ENCODE measurements at places on chromosomes 1 and 21. TPM values are rescaled to one million over a fixed set of nuclear protein-coding genes. Genes with fewer than 3 reads are reported as not detected.

FOXD3 gene
- total RNA-seq = 0.39 TPM

SPATA21 gene
- not detected for total RNA-seq

S100A4 gene
- 4.7 TPM for total RNA-seq

LYPLA2 gene
- 191 TPM for total RNA-seq

FAM43B gene
- total RNA-seq = not detected

HEYL gene
- 9.0 TPM for total RNA-seq

SDC3 gene
- 41.7 TPM for total RNA-seq

SPAG17 gene
- total RNA-seq = not detected
